ENCODE measurements at places on chromosomes 16 and 17.

- DNase-seq = no peak
Observed at GRCh38 chr17:47270946-47271705, 17.5 kb downstream of the ITGB3 start.

GRCh38 chr17:9001559-9001958 lies 19.8 kb upstream of the NTN1 start:
- no peak for DNase-seq

DNA sequence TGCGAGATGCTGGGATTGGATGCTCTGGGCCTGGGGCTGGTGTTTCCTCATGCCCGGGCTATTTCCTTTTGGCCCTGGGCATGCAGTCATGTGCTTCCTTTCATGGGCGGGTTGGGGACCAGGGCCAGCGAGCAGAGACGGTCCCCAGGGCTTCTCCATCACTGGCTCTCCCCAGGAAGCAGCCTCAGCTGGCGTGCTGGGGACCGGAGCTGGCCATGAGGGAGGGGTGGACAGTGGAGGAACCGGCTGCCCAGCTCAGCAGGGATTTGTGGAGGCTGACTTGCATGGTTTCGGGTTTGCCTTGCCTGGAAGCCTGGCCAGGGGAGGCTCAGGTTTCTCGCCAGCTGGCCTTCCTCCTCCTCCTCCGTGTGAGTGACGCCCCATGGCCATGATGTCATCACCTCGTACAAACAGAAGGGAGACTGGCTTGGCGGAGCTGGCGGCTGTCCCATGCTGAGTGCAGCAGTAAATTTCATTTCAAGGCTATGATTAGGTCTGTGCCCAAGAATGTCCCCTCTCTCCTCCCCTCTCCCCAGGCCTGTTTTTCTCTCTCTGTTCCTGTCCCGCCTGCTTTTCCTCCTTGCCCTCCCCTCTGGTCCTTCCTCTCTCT lies 8.9 kb upstream of the TIMP2 start:
- DNase-seq = no peak

GRCh38 chr16:88504489-88505404 lies 51.7 kb downstream of the ZFPM1 start:
- no peak for DNase-seq

DNA sequence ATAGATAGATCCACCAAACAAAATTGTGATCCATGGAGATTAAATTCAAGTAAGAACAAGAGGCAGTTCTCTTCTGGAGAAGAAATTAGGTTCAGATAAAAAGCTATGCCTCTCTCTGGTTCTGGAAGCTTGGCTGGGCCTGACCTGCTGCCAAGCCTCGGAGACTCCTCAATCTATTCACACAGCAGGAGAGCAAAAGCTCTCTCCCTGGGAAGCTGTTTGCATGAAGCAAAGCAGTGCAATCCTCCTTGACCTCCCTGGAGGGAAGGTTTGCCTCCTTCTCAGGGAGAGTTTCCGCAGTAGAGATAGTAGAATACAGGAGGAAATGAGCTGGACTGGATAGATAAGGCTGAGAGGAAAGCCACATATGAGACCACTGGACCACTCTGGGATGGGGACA lies 78.1 kb upstream of the GNAO1 start:
- DNase-seq = no peak

GRCh38 chr17:55350825-55351205 lies 70.8 kb downstream of the MMD start:
- no peak for DNase-seq

GRCh38 chr17:77894126-77894956 lies 64.2 kb upstream of the TNRC6C start:
- DNase-seq = no peak

DNA sequence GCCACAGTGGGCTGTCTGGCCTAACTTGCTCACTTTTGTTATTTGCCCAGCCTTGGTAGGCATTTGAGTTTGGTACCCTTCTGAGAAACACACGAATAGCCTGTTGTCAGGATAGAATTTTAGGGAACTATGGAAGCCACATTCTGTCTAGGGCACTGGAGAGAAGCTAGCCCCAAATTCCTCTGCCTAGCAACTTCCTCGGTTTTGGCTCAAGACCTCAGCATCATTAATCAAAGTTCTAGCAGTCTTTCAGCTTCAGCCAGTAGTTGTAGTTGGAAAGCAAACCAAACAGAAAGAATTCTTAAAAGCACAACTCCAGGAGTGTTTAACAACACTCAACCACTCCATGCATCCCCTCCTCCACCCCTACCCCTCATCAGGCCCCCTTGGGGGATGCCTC lies 572.1 kb upstream of the PSMD7 start:
- DNase-seq = no peak

DNA sequence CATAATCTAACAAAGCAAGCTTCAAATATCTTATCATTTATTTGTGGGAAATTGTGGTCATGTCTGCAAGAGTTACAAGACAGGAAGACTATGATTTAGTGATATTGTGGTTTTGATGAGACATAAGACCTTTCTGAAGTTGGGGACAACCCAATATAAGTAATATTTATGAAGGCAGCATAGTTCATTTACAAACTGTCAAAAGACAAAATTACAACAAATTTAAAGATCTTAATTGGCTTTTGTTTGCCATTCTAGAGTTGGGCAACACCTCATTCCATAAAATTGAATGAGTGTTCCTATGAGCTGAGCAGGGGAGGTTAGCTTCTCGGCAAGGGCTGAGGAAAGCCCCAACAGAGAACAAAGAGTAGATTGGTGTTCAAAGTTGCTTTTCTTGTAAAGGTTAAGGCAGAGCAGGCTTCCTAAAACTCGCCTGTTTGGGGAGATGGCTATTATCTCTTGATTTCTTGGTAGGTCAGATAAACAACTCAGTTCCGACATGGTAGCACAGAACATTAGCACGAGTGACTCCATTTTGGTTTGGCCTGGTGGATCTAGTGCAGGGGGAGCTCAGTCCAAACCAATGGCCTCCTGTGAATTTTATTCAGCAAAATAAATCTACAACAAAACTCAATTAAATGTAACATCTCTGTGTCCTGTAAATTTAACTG lies 10.9 kb upstream of the MMD start:
- no peak for DNase-seq

DNA sequence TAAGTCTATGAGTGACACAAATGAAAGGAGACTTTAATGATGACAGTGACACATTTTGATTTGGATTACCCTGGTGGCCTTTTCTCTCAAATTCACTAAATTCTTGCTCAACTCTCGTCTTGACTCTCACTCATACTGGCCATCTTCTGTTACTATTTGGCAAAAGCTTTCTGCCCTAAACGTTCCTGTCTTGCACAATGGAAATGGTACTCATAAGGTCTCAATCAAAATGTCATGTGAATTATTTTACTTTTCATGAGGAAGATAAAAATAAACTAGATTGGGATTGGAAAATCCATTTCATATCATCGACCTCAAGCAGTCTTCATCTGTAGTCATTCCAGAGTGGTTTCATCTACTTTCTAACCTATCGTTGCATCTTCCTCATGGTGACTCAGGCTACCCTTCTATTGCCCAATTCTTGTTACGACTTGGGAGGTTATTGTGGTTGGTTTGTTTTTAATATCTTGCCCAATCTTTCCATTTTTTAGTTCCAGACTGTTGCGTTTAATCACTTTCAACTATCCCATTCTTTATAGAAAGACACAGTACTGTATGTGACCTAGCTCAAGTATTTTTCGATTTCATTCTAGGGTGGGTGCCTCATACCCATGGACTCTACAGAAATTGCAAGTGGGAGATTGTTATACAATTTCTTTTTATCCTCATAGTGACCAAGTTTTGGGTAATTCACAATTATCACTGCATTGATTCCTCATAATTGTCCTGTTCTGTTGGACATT lies 317.2 kb upstream of the KCNJ16 start:
- DNase-seq = no peak

DNA sequence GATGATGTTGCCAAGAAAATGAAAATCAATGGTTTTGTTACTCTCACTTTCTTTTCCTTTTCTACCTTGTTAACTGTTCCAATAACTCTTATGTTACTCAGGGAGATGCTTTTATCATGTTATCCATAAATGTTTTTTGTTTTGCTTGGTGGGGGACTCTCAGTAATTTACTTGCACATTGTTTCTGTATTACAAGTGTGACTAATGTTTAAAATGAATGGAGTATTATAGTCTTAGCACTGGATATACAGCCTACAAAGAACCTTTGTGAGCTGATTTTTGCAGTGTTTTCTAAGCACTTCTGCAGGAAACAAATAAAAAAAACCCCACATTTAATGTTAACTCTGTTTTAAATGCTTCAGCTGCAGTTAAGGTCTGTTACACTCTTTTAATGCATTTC lies 12.1 kb downstream of the VMP1 start:
- DNase-seq = no peak

DNA sequence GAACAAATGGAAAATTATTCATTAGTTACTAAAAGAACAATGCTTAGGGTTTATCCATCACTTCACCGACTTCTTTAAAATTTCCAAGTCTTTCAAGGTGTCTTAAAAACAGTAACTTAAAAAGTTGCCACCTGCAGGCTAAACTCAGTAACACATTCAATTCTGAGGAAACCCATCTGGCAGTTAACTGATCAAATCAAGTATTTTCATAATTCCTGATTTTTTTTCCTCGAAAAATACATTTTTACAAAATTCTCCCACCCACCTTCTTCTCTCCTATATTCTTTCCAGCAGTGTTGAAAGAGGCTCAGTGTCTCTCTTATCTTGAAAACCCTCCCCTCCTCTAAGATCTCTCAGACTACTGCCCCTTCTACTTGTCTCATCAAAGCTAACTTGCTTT lies 29.9 kb downstream of the PARN start:
- no peak for DNase-seq

GRCh38 chr17:4533523-4534504 lies 21.4 kb downstream of the MYBBP1A start:
- DNase-seq = no peak

DNA sequence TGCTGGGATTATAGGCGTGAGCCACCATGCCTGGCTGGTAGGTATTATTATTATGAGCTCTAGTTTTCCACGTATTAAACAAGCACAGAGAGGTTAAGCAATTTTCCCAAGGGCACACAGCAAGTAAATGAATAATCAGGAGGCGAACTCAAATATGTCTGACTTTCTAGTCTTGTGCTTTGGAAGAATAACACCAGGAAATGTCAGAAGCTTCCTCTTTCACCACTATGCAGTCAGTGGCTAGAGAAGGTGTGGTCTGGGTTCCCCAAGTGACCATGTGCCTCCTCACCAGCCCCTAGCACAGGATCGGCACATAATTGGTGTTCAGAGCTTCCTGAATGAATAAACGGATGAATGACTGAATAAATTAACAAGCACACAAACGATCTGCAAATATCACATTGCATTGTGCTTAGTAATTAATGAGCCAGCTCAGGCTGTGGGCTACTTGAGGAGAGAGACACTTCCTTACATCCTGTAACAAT lies 21.6 kb upstream of the SCNN1B start:
- no peak for DNase-seq

DNA sequence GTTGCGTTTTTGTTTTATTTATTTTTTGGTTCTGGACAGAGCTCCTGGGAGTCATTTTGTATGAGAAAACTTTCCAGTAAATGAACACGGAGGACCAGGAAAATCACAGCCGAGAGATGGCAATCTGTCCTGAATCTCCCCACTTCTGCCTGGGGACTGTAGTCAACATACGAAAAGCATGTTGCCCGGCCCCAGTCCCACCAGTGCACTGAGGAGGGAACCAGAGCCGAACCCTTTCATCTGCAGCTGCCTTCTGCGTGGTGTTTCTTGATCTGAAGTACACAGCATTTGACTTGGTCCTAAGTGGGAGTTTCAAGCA lies 18.9 kb downstream of the SNX11 start:
- DNase-seq = no peak

GRCh38 chr16:51376080-51376479 lies 225.0 kb upstream of the SALL1 start:
- DNase-seq = no peak

- no peak for DNase-seq
Observed at GRCh38 chr16:86272744-86273143, 237.6 kb upstream of the FOXF1 start.

DNA sequence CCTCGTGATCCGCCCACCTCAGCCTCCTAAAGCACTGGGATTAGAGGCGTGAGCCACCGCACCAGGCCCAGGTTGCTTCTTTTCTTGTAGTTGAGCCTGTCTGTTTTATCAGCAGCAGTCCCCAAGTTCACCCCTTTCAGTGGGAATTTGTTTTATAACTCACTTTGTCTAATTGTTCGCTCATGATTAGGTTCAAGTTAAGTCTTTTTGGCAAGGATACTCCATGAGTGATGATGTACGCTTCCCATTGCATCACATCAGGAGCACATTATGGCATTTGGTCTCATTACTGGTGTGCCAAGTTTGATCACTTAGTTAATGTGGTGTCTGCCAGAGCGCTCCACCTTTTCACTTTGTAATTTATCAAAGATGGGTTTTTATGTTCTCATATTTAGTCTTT lies 14.4 kb upstream of the GJD3 start:
- no peak for DNase-seq

DNA sequence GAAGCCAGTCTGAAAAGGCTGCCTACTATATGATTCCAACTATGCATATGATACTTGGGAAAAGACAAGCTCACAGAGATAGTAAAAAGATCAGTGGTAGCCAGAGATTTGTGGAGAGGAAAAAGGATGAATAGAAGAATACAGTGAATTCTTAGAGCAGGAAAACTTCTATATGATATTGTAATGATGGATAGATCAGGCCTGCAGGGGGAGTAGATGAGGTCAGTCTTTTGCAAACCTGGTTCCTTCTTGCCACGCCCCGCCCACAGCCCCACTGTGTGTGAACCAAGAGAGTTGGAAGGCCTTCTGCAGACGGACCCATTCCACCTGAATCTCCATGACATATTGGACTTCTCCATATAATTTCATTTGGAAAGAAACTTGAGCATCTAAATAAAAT lies 761 bp upstream of the CCL8 start:
- DNase-seq = no peak

Data from stimulated activated CD4-positive, alpha-beta T cell treated with anti-CD3 and anti-CD28 coated beads, Interleukin-15, amount 100 ng/mL, for 48 hours (primary cell).